Cortex of kidney (tissue), 1 donor: ENCODE measurements at places on chromosomes 1 and 21.

DNA sequence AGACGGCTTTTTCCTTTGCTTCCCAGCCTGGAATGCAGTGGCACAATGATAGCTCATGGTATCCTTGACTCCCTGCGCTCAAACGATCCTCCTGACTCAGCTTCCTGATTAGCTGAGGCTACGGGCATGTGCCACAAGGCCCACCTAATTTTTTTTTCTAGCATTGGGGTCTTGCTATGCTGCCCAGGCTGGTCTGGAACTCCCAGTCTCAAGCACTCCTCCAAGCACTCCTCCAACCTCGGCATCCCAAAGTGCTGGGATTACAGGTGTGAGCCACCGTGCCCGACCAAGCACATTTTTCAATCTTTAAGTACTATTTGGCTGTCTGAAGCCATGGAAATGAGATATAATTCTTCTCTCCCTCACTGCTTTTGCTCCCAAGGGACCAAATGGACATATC lies 58.7 kb downstream of the MAB21L3 start:
- no peak for DNase-seq

DNA sequence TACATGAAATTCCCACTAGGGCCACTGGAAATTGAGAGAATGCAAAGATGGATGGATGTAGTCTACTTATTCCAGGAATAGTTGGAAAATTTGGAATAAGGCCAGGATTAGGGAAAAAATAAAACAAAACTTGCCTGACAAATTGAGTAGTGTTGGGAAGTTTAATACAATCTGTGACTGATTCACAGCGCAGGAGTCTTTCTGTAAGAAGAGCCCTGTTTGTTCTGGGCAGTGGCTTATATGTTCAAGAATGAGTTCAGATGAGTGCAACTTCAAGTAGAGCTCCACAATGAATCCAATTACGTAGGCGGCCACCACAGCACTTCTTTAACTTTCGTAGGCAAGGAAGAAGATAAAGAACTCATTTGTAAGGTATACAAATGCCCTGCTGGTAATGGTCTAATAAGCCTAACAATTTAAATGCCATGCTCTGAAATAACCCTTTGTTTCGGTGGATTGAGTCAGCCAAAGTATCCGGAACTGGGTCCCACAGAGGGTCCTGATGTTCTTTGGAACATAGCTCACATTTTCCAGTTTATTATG lies 47.1 kb upstream of the KCNE1 start:
- DNase-seq: no peak

GRCh38 chr1:33147997-33148314 lies 33.9 kb downstream of the TRIM62 start:
- no peak for DNase-seq

DNA sequence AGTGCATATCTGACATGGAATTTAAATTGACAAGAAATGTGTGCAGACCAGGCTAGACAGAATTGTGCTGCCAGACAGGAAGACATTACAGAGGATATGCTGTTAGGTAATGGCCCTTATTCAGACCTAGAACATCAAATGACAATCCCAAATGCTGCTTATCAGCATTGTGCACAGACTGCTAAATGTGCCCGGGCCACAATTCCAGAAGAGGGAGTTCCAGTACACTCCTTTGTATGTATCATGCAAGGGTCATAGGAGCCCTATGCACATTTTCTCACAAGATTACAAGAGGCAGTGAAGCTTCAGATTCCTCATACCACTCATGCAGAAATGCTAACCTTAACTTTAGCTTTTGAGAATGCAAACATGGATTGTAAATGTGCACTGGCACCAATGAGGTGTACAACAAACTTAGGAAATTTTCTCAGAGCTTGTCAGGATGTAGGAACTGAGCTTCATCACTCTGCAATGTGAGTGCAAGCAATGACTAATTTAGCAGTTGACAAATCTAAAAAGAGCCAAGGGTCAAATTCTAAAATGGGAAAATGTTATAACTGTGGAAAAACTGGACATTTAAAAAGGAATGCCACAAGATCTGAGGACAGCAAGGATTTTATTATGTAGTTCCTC lies 273.5 kb downstream of the COL11A1 start:
- no peak for DNase-seq

- DNase-seq: no peak
These were observed 66.9 kb upstream of the PRDX6 start for GRCh38 chr1:173410133-173410793.

DNA sequence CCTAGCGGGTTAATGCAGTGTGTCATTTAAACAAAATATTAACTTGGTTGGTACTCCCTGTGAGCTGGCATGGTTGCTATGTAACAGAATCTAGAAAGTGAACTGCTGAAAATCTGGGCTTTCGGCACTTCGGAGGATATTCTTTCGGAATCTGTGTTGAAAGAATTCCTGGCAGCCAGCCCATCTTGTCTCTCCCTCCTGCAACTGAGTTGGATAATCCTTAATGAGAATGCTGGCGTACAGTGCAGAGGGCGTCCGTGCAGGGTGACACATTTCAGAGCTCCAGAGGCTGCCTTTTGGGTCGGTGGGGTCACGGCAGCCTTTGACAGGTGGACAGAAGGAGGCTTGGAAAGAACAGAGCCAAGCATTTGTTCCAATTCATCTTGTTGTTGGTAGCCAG lies 3.7 kb downstream of the KAZN start:
- DNase-seq: no peak

- no peak for DNase-seq
These were observed 132.2 kb upstream of the HOOK1 start for GRCh38 chr1:59682396-59683080.

DNA sequence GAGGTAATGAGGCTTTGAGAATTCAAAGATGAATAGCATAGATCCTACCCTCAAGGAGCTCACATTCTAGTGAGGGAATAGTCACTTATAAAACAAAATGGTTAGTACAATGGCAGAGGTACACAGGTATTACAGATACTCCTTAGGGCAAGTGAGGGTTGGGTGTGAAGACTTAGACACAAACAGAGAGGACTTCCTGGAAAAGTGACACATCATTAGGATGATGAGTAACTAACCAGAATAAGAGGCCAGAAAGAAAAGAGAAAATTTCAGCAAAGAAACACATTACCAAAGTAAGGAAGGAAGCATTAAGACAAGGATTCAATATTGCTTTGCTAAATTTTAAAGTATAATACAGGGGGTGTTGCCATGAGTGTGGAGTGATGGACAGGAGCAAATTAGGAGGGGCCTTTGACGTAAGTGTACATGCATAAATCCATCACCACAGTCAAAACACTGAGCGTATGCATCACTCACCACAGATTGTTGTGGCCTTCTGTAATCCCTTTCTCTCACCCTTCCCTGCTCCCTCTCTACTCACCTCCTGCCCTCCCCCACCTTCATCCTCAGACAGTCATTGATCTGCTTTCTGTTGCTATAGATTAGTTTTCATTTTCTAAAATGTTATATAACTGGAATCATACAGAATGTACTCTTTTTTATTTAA lies 7.9 kb downstream of the CD53 start:
- no peak for DNase-seq

GRCh38 chr1:19028110-19028509 lies 71.6 kb upstream of the IFFO2 start:
- DNase-seq: no peak

GRCh38 chr1:39646232-39647081 lies 7.0 kb upstream of the HEYL start:
- DNase-seq: no peak

DNA sequence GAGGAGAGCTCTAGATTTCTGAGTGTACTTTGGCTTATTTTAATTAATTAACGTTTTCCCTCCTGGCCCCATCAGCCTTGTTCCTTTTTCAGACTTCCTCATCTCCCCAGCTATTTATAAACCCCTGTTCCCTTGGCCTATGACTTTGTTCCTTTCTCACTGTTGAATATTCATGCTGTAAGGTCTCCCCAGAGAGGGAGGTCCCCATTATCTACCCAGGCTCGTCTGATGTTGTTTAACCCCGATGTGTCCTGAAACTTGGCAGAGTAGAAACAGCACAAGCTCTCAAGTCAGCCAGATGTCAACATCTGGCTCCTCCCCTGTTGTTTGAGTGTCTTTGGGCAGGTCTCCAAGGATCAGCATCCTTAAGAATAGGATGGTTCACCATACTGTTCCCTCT lies 153.6 kb downstream of the HIVEP3 start:
- DNase-seq: no peak

GRCh38 chr1:243414152-243414494 lies 158.3 kb downstream of the SDCCAG8 start:
- DNase-seq: no peak

GRCh38 chr21:16215193-16215592 lies 485.4 kb downstream of the USP25 start:
- DNase-seq: no peak

DNA sequence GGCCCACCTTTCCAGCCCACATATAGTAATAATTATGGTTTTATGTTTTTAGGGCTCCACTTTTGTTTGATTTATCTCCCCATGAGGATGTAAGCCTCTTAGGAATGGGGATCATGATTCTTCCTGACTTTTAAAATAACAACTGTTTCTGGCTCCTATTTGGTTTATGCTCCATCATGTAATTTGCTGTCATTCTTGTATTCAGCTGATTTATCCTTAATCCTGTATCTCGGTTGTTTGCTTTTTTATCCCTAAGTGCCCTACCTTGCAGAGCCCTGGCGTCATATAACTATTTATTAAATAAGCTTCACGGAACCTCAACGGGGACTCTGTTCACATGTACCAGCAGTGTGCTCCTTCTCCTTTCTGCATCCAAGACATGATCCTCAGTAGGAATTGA lies 70.7 kb downstream of the RYR2 start:
- DNase-seq: no peak

- DNase-seq: no peak
These were observed 19.5 kb downstream of the PDE9A start for GRCh38 chr21:42672699-42673458.

- no peak for DNase-seq
These were observed 31.1 kb downstream of the RWDD3 start for GRCh38 chr1:95265106-95265505.

DNA sequence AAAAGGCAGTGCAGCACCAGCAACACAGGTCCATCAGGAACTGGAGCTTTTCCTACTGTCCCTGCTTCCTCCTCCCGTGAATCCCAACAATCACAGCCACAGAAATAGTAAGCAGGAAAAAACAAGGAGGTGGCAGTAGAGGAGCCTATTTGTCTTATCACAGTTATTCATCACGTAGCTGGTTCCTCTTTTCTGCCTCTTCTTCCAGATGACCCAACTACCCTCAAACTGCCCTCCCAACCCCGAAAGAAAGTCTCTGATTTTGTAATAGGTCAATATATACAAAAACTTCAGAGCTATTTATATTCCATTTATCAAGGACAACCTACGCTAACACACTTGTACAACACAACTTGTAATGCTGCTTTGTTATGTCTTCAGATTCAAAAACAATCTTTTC lies 21.4 kb downstream of the GNB1 start:
- DNase-seq: no peak

GRCh38 chr1:77230051-77230450 lies 10.8 kb upstream of the PIGK start:
- no peak for DNase-seq

GRCh38 chr1:231338270-231339128 lies at the start of gene SPRTN:
Gene SPRTN (plus strand): TSS chr1:231338293. CDS start chr1:231338384, 91 bp downstream.
- DNase-seq: no peak

- DNase-seq: no peak
These were observed 66.9 kb upstream of the NGF start for GRCh38 chr1:115404911-115405310.

- DNase-seq: no peak
These were observed 23.2 kb downstream of the RUNX3 start for GRCh38 chr1:24906760-24907490.
